ENCODE measurements at places on chromosomes 2 and 18. TPM values are rescaled to one million over a fixed set of nuclear protein-coding genes. Genes with fewer than 3 reads are reported as not detected.
A peak's percentile ranks its signal among the peaks of the same experiment; 100 is the strongest.

Gene CIB4
- polyA plus RNA-seq: not detected

Gene BCS1L
- 59.8 TPM for polyA plus RNA-seq

Gene COL6A3
- 18.5 TPM for polyA plus RNA-seq

Gene EVX2
- not detected for polyA plus RNA-seq

GRCh38 chr2:29878898-29879297 is 42.5 kb downstream of the ALK start:
- DNase-seq: no peak

GRCh38 chr2:26692279-26692896 is at the start of gene KCNK3:
KCNK3 (plus strand) TSS chr2:26692722; CDS start chr2:26692876, 154 bp downstream.
- peak; percentile 97 for DNase-seq

- no peak for DNase-seq
These were observed 96.1 kb downstream of the PID1 start for GRCh38 chr2:229174794-229175496.

DNA sequence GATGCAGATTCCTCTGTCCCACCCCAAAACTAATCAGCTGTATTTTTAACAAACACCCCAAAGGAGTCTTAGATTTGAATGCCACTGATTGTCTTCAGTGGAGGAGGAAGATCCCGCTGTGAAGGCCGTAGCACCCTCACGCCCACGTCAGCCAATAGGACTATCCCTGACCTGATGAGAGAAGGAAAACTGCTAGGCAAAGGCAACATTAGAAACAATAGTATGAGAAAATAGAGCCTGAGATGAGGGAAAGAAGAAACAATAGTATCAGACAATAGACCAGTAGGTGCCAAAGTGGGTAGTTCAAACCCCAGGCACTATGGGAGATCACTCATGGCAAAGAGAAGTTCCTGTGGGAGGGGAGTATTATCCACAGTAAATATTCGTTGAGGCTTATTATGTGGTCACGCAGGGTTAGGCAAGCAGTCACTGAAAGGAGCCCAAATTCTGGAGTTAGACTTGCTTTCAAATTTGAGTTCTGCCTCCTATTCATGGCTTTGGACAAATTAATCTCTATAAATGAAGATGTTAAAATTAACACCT is 2.8 kb downstream of the PCBP1 start:
- DNase-seq: no peak

DNA sequence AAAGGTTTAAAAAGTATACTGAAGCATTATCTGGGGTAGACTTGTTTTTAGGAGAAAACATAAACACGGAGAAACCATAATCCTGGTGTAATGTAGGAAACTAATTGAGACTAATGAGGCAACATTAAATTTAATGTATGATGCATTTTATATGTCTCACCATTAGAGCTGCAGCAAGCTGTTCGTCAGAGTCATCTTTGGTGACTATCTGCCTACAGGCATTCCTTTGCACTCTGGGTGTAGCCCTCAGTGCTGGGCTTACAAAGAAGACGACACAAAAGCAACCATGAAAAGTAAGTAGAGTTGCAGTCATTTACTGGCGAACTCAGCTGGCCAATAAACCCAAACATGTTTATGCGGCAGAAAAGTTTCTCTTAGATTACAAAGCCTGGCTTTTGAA is 415.3 kb upstream of the ZEB2 start:
- DNase-seq: no peak

GRCh38 chr2:99822474-99823207 is 319.7 kb downstream of the AFF3 start:
- DNase-seq: no peak

DNA sequence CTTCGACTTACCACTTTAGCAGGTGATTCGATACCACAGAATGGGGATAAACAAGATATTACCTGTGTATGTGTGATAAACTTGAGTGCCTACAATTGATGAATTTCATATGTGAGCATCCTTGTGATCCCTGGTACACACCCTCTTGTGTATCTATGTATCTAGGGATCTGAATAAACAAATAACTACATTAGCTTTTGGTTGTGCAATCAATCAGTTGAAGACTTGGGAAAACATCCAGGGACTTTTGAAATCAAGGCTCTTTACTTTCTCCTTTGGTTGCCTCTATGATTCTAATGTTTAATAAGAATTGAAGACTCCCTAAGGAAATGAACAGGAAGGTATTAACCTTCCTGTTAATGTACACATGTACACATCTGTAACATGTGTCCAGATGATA is 97.3 kb upstream of the DCC start:
- no peak for DNase-seq
